Activated CD8-positive, alpha-beta memory T cell treated with anti-CD3 and anti-CD28 coated beads for 36 hours (primary cell): ENCODE measurements at places on chromosomes 5 and 9. TPM values are rescaled to one million over a fixed set of nuclear protein-coding genes. Genes with fewer than 3 reads are reported as not detected.

Gene CD14
- 0.70 TPM for total RNA-seq

Gene N4BP3
- 7.0 TPM for total RNA-seq

Gene PLAC8L1
- 0.71 TPM for total RNA-seq

Gene OLFM1
- not detected for total RNA-seq

Gene C5
- total RNA-seq = 1.2 TPM

Gene GARIN3
- total RNA-seq = 0.38 TPM

Gene KCNV2
- total RNA-seq = not detected

Gene SLC4A9
- not detected for total RNA-seq

Gene BNC2
- total RNA-seq = not detected

Gene OTULINL
- 14.0 TPM for total RNA-seq
